RPMI7951 (cell line): ENCODE measurements at places on chromosomes 11 and 22.

- DNase-seq: no peak
Measured at GRCh38 chr22:47049078-47049624, 286.7 kb downstream of the TBC1D22A start.

GRCh38 chr11:70736461-70736860, 338.1 kb downstream of the CTTN start:
- no peak for DNase-seq

DNA sequence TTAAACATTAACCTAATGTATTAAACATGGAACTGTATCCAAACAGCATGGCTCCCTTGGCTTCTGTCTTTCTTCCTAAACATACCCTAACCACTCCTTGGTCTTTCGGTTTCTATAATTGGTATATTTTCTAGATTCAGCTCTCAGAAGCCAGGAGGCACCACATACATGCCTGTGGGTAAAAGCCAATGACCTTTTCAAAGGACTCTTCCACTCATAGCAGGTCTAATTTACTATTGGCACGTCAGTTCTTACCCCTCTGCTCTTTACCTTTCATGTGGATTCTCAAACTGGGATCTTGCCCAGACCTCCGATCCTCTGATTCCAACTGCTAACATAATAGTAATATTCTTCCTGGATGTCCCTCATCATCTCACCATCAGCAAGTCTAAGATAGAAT, 835.1 kb downstream of the NTM start:
- DNase-seq: peak; percentile 59

DNA sequence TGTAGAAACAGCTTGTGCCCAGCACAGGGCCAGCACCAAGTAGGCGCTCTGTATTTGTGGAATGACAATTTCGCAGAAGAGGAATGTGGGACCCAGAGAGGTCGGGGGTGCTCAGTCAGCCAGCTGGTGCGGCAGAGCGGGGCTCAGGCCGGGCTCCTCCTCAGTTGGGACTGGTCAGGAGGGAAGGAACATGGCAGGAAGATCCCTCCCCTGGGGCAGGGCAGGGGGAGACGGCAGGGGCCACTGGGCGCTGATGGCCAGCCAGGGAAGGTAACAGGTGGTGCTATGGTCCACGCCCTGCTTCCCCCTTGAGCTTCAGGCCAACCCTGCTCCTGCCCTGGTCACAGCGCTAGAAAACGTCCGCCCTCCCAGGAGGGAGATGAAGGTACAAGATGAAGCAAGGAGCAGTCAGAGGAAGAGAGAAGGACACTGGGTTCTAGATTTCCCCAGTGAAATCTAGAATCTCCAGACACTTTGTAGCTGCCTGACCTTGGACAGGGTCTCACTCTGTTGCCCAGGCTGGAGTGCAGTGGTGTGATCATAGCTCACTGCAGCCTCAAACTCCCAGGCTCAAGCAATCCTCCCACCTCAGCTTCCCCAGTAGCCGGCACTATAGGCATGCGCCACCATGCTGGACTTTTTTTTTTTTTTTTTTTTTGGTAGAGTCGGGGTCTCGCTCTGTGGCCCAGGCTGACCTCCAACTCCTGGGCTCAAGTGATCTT, 13.5 kb upstream of the SPI1 start:
- no peak for DNase-seq

DNA sequence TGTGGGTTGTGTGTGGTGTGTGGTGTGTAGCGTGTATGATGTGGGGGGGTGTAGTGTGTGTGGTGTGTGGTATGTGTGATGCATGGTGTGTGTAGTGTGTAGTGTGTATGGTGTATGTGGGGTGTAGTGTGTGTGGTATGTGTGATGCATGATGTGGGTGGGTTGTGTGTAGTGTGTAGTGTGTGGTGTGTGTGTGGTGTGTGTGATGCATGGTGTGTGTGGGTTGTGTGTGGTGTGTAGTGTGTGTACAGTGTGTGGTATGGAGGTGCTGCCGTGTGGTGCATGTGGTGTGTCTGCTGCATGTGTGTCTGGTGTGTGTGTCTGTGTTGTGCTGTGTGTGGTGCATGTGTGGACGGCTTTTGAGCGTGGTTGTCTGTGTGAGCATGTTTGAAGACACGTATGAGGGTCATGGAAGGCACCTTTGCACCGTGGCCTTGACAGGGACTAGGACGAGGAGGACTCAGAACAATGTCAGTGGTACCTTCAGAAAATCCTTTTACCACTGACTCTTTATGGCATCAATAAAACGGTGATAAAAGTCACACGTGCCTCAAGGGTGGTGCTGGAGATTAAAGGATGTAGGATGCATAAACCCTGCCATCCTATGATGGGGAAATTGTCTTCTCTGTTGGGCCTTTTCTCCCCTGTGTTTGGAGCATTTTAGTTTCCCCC, 328.7 kb upstream of the B3GAT1 start:
- peak; percentile 6 for DNase-seq

GRCh38 chr11:87352759-87353707, 315.3 kb downstream of the TMEM135 start:
- peak; percentile 73 for DNase-seq

DNA sequence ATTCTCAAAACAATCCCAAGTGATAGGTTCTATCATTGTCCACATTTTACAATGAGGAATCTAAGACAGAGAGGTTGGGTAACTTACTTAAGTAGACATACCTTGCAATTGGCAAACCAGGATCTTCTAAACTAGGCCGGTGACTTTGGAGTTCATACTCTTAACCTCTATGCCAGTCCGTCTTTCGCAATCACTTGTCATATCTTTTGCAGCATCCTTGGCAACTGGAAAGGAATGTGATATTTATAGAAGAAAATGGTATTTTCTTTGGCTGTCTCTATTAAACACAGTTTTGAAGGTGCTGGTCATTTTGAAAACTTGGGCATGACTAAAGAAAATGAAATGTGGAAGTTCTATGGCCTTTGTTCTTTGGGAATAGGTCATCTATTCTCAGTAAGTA, 556.5 kb downstream of the NELL1 start:
- no peak for DNase-seq

DNA sequence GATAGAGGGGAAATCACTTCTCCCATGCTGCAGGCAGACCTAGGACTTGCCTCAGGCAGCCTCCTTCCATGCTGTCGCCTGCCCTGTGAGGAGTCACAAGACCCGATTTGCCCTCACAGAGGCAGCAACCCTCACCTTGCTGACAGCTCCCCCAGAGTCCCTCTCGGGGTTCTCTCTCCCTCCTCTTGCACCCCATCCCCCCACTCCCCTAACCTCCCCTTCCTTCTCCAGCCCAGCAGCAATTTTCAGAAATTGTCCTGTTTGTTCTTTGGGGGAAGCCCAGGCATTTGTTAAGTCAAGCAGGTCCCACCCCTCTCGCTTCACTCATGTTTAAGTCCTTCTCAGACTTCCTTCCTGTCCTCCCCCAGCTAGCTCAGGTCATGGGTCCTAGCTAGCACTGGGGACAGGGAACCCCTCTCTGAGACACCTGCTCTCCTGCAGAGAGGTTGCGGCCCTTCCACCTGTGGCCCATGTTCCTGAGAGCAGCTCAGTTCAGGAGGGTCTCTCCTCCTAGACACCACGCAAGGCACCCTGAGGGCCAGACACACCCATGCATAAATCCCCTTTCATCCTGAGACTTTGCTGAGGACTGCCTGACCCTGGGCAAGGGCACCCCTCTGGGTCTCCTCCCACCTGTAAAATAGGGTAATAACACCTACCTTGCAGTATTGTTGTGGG, 6.3 kb upstream of the FXYD2 start:
- no peak for DNase-seq

DNA sequence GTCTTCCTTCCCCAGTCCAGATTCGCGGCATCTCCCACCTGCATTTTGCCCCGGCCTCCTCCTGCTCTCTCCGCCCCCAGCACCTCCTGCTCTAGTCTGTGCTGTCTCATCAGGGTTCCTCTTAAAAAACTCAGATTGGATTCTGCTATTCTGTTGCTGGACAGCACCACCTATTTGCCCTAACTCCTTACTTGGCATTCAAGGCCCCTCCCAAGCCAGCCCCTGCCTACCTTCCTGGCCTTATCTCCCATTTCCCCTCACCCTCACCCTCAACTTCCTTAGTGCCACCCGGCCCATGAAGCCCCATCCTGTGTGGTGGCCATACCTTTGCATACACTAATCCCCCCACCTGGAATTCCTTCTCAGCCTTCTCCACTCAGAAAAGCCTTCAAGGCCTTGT, 59.9 kb upstream of the PRDM11 start:
- no peak for DNase-seq

- no peak for DNase-seq
Measured at GRCh38 chr11:64243236-64243854, 2.5 kb downstream of the FKBP2 start.

DNA sequence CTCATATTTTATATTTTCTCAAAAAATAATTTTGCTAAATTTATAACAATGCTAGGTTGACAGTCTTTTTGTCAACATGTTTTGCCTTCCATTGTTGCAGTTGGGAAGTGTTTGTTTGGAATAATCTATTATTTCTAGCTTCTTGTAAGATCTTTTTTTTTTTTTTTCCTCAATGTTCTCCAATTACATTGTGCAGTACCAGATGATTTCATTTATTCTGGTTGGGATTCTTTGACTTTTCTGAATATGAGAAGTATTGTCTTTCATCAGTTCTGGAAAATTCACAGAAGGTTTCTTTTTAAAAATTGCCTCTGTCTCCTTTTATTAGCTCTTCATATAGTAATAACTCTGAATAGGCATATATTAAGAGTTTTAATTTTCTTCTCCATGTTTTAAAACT, 245.4 kb downstream of the DYNC2H1 start:
- no peak for DNase-seq

- DNase-seq: no peak
Measured at GRCh38 chr11:71472941-71473792, 20.2 kb downstream of the NADSYN1 start.

- DNase-seq: peak; percentile 74
Measured at GRCh38 chr22:22552630-22553029, 6.4 kb downstream of the PRAME start.

- peak; percentile 88 for DNase-seq
Measured at GRCh38 chr11:114134870-114135269, 75.4 kb downstream of the ZBTB16 start.

GRCh38 chr11:16097543-16097942, 258.8 kb downstream of the SOX6 start:
- no peak for DNase-seq

DNA sequence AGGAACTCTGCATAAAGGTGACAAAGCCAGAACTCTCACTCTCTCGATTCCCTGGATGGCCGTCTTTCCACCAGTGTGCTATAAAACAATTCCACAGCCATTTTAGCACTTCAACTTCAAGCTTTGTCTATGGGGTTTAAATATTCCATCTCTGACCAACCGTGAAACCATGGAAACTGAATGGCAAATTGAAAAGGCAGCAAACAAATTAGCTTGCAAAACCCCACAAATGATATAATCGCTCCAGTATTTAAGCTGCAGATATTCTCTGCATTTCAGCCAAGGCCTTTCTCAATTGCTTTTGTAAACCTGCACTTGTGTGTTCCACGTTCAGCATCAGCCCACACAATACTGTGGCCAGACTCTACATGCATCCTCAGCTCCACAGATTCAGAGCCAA, 131.7 kb upstream of the ISX start:
- DNase-seq: no peak

DNA sequence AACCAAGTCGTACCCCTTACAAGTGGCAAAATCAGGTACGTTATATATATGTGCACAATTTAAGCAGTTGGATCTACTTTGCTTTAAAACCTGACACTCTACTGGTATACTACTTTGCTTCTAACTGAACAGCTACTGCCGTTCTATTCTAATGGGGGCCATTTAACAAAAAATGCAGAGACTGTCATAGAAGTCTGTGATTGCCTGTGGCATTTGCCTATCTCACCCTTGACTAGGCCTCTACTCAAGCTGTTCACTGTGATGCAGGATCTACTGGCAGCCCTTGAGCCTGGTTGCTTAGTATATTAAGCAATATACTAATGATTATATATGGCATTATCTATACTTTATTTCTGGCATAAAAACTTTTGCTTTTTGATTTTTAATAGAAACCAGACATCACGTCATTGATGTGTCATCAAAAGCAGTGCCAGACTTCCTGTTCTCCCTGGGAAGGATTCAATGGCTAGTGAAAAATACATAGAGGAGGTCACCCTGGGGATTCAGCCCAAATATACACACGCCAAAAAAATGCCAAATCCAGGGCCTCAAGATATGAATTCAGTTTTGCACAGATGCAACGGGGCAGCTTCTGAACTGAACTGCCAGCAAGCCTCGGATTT, 40.0 kb upstream of the FIBIN start:
- DNase-seq: peak; percentile 31

DNA sequence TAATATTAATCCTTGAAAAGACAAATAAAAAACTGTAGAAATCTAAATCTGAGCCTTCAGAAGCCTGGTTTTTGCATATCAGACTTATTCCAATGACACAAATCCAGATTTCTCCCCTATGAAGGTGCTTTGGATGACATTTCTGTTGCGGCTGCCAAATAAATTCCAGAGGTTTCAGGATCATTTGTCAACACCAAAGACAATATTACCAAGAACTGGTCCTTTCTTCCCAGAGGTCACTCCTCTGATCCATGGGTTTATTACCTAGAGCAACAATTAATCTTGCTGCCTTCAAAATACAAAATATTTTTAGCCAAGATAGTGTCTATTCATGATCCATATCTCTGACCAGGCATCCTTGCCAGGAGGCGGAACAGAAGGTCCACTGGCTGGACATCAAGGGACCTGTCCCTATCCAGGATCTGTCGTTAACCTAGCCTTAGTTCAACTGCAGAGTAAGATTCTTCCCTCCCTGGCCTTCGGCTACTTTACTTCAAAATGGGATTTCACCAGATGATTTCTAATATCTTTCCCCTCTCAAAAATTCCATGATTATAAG, 4.9 kb downstream of the CADM1 start:
- no peak for DNase-seq

GRCh38 chr11:3022982-3023381, 30.9 kb upstream of the NAP1L4 start:
- DNase-seq: peak; percentile 56

GRCh38 chr11:128504486-128504885, 82.9 kb downstream of the ETS1 start:
- DNase-seq: no peak

- DNase-seq: no peak
Measured at GRCh38 chr11:128852327-128853023, 14.6 kb downstream of the KCNJ1 start.

DNA sequence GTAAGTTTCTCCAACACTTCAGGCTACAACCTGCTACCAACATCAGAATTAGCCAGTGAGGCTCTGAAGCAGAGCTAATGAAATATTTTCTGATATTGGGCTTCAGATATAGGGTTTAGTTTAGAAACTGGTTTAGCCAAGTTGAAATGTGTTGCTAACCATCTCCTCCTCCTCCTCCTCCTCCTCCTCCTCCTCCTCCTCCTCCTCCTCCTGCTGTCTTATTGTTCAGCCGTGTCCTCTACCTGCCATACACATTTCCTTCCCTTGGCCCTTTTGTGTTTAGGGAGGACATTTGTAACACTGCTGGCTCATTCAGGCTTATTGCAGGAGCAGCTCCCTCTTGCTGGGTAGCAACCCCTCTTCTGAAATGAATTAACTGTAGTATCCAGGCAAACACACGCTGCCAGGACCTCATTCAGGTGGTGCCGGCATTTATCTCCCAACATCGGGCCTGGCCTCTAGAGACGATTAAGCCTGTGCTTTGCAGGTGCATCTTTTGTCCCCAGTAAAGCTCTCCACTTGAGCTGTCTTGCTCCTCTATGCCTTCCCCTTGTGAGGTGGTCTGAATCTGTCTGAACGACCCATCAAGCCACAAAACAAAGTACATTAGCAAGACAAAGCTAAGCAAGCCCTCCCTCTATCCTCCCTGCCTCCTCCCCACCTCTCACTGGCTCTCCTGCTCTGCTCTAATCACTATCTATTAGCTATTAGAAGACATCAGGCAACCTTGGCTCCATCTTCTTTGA, 82.9 kb downstream of the KCNJ1 start:
- DNase-seq: no peak

- DNase-seq: no peak
Measured at GRCh38 chr11:64522036-64522435, 69.0 kb upstream of the SLC22A12 start.

GRCh38 chr11:2157294-2158040, 3.5 kb downstream of the INS start:
- no peak for DNase-seq
